ENCODE measurements at places on chromosomes 3 and 15.

DNA sequence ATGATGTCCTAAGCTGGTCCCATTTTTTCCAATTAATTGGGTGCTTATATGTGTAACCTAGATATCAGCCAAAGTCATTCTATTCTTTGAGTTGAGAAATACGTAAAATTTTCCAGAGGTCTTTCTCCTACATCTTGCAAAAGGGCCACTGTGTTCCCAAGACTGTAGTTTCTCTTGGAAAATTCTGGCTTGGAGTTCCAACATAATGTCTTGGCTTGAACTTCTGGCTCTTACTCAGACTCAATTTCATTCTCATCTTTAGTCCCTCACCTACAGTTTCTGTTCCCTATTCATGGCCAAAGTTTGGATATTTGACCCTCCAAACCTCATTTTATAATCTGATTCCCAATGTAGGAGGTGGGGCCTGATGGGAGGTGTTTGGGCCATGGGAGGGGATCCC is 201.4 kb upstream of the ARHGEF26 start:
- no peak for DNase-seq

- no peak for DNase-seq
Measured at GRCh38 chr15:71914092-71914491, 103.7 kb downstream of the NR2E3 start.

- DNase-seq = peak; percentile 35
Measured at GRCh38 chr15:42385206-42385979, 26.1 kb downstream of the CAPN3 start.

DNA sequence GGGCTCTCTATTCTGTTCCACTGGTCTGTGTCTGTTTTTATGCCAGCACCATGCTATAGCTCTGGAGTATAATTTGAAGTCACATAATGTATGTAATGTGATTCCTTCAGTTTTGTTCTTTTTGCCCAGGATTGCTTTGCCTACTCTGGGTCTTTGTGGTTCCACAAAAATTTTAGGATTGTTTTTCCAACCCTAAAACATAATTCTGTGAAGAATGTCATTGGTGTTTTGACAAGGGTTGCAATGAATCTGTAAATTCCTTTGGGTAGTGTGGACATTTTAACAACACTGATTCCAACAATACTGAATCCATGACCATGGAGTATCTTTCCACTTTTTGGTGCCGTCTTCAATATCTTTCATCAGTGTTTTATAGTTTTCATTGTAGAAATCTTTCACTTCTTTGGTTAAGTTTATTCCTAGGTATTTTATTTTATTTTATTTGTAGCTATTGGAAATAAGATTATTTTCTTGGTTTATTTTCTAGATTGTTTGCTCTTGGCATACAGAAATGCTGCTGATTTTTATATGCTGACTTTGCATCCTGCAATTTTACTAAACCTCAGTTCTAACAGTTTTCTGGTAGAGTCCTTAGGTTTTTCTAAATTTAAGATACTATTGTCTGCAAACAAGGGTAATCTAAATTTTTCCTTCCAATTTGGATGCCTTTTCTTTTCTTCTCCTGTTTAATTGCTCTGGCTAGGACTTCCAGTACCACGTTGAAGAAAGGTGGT is 29.7 kb downstream of the TJP1 start:
- DNase-seq = no peak

- no peak for DNase-seq
Measured at GRCh38 chr3:99626417-99626788, 12.0 kb upstream of the COL8A1 start.

GRCh38 chr3:151230646-151231045 is 27.6 kb upstream of the GPR171 start:
- DNase-seq = no peak
